ENCODE measurements at places on chromosomes 12 and 14. TPM values are rescaled to one million over a fixed set of nuclear protein-coding genes. Genes with fewer than 3 reads are reported as not detected.

DNA sequence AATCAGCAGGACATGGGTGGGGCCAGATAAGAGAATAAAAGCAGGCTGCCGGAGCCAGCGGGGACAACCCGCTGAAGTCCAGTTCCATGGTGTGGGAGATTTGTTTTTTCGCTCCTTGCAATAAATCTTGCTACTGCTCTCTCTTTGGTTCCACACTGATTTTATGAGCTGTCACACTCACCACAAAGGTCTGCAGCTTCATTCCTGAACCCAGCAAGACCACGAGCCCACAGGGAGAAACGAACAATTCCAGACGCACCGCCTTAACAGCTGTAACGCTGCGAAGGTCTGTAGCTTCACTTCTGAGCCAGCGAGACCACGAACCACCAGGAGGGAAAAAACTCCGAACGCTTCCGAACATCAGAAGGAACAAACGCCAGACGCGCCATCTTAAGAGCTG is 2.8 kb upstream of the CNIH1 start:
- DNase-seq = no peak
- no peak overlapping the region for H3K4me3 ChIP-seq
- no peak overlapping the region for H3K27ac ChIP-seq
- H3K4me1 ChIP-seq = peaks cover 43% of the 10 kb centered on the region
- H3K36me3 ChIP-seq = no peaks in the 10 kb centered on the region

DNA sequence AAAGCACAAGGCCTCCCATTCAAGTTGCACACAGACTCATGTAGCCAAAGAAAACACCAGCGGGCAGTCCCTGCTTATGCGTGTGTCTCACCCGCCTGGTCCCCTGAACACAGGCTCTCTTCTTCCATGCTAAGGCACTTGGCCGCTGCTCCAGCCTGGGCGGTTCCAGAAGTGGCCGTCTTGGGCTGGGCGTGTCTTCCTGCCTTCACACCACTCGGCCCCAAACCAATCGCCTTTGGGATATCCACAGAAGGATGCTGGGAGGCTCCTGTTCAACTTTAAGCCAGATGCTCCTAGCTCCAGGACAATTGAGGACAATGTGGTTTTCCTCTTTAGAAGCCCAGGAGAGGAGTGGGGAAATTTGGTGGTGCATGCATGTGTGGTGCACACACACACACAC is 2.2 kb downstream of the SCARB1 start:
- no peak overlapping the region for H3K4me3 ChIP-seq
- peak; percentile 77 for DNase-seq
- H3K36me3 ChIP-seq = no peaks in the 10 kb centered on the region
- no peak overlapping the region for H3K27ac ChIP-seq

- no peaks in the 10 kb centered on the region for H3K4me1 ChIP-seq
- DNase-seq = no peak
- peaks cover 8% of the 10 kb centered on the region for H3K36me3 ChIP-seq
Measured at GRCh38 chr12:62802984-62803383, 132.0 kb downstream of the PPM1H start.

- no peaks in the 10 kb centered on the region for H3K4me1 ChIP-seq
- DNase-seq = no peak
- no peaks in the 10 kb centered on the region for H3K27me3 ChIP-seq
- H3K4me3 ChIP-seq = no peak overlapping the region
- H3K36me3 ChIP-seq = no peaks in the 10 kb centered on the region
- no peak overlapping the region for H3K27ac ChIP-seq
Measured at GRCh38 chr14:46368275-46368674, 283.3 kb downstream of the RPL10L start.

DNA sequence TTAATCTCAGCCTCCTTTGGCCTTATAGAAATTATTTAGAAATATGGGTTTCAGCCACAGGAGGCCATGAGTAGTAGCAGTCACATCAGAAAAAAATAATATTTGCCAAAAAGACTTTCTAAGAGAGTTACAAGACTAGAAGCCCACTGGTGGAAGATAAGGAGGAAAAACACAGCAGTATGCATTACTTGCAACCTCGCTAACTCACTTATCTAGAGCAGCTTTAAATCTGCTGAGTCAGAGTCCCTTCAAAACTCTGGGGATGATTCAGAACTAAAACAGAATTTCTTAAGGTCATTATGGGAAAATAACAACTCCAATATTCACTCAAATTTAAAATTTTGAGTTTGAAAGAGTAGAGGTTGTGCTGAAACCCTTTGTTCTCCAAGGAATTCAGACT is 6.2 kb downstream of the OR4K17 start:
- no peaks in the 10 kb centered on the region for H3K4me1 ChIP-seq
- H3K27me3 ChIP-seq = no peaks in the 10 kb centered on the region
- H3K36me3 ChIP-seq = no peaks in the 10 kb centered on the region
- no peak overlapping the region for H3K27ac ChIP-seq
- no peak for DNase-seq
- H3K4me3 ChIP-seq = no peak overlapping the region

- H3K4me3 ChIP-seq = no peak overlapping the region
- H3K4me1 ChIP-seq = no peaks in the 10 kb centered on the region
- H3K27ac ChIP-seq = no peak overlapping the region
- no peaks in the 10 kb centered on the region for H3K27me3 ChIP-seq
- no peaks in the 10 kb centered on the region for H3K36me3 ChIP-seq
Measured at GRCh38 chr14:38554026-38554425, 298.1 kb upstream of the CLEC14A start.

DNA sequence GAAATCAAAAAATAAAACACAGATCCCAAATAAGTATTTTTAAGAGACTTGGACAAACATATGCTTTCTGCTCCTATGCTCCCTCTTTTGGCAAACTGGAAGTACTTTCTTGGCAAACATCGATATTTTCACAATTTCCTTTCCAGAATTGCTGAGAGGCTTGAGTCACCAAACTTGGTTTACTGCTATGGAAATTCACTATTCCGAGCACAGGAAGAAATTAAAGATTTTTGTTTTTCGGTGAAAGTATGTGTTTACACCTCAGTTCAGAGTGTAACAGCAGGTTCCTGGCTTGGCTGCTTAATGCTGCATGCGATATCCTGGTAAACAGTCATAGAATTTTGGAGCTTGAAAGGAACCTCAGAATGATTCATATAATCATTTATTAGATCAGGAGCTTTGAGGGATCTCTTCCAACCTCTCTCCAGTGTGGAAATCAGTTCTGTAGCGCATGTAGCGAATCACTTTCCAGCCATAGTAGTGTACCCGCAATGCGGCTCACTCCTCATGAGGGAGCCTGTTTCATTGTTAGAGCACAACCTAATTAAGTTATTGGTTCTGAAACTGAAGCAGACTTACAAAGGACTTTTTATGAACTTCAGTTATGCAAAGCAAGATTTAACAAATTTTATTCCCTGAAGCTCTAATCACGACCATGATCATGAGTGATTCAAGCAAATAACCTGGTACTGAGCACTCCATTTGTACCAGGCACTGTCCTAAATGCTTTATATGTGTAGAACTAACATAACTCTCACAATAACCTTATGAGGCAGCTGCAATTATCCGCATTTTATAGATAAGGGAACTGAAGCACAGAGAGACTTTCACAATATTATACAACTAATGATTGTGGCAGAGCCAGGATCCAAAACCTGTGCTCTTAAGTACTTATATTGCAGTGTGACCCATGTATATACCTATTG is 56.4 kb upstream of the ATP2A2 start:
- no peak for DNase-seq
- H3K27ac ChIP-seq = peak overlapping the region; percentile 20
- no peaks in the 10 kb centered on the region for H3K27me3 ChIP-seq
- H3K36me3 ChIP-seq = peaks cover 6% of the 10 kb centered on the region
- H3K4me3 ChIP-seq = peak overlapping the region; percentile 18
- peaks cover 37% of the 10 kb centered on the region for H3K4me1 ChIP-seq

DNA sequence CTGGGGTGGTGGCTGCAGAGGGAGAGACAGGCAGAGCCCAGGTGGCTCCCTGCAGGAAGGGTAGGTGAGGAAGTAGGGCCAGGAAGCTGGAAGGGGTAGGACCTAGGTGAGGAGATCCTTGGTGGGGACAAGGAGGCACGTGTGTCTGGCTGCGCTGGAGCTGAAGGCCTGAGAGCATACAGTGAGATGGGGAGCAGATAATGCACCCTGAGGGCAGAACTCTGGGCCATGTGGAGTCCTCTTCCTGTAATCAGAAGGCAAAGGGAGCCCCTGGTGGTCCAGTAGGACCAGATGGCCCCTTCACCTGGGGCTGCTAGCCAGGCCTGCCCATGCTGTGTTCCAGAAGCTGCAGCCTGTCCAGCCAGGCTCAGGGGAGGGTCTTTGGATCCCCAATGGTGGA is 15.3 kb upstream of the KRT80 start:
- no peaks in the 10 kb centered on the region for H3K27me3 ChIP-seq
- H3K4me1 ChIP-seq = peaks cover 17% of the 10 kb centered on the region
- peak; percentile 18 for DNase-seq
- no peaks in the 10 kb centered on the region for H3K36me3 ChIP-seq
- no peak overlapping the region for H3K4me3 ChIP-seq

DNA sequence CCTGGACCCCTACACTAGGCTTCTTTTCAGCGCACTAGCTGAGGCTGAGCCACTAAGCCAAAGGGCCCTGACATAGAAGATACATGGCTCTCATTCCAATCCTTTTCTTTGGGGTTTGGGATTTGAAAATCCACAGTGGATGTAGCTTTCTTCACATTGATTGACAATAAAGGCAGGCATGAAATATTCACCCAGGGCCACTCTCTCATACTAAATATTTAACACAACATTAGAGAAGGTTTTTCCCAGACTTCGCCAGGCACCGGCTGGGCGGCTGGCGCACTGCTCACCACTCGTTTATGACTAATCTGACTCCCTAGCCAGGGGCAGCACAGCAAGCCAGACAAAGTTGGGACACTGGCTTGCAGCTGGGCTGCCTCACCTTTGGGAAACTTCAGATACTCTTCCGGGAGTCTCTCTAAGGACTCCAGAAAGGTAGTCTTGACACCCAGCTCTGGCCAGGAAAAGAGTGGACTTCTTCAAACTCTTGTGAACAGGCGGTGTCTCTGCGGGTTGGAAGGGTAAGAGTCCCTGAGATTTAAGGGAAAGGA is 699 bp upstream of the HOXC11 start:
- no peaks in the 10 kb centered on the region for H3K4me1 ChIP-seq
- H3K4me3 ChIP-seq = no peak overlapping the region

Gene AKAP6
- polyA plus RNA-seq = 20.4 TPM

DNA sequence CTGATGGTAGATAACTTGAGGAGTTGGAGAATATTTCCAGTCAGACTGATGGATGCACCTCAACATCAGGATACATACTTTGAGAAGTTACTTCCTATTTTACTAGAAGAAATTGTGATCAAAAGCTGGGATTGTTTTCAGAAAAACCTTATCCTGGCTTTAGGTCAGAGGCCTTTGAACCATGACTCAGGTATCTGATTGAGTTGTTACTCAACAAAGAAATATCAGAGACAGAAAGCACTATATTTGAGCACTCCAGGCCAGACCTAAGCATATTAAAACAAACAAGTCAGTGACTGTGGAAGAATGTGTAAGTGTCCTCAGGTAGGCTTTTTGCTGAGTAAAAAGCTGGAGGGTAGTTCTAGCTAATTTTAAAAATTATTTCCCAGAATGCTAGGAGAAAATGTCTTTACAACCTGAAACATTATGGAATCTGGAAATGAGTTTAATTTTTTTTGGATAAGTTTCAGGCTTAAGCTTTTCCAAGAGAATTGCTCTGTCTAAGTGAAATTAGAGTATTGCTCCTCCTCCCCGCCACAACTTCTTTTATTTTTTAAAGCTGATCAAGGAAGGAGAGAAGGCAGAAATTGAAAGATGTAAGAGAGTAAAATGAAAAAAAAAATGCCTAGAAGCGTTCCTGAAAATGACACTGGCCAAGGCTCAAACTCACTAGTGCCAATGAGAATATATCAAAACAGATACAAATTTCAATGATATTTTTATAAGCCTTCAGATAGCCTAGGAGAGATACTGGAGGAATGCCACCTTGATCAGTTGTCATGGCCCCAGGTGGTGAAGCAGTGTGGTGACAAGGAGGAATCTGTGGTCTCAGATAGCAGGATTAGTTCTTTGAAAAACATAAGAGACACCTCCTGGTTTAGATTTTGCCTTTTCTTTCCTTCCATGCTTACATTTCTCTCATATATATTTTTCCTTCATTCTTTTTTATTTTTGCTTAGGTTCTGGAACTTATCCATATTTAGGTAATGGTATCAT is 790.3 kb downstream of the TMTC2 start:
- no peaks in the 10 kb centered on the region for H3K27me3 ChIP-seq
- H3K4me3 ChIP-seq = no peak overlapping the region
- H3K27ac ChIP-seq = no peak overlapping the region
- DNase-seq = no peak

GRCh38 chr12:92537290-92537960 is 165.4 kb upstream of the PLEKHG7 start:
- no peak overlapping the region for H3K4me3 ChIP-seq
- H3K27me3 ChIP-seq = no peaks in the 10 kb centered on the region
- no peak overlapping the region for H3K27ac ChIP-seq
- H3K4me1 ChIP-seq = peaks cover 11% of the 10 kb centered on the region
- H3K36me3 ChIP-seq = no peaks in the 10 kb centered on the region
- no peak for DNase-seq

Gene LEMD3
- polyA plus RNA-seq = 4.9 TPM

DNA sequence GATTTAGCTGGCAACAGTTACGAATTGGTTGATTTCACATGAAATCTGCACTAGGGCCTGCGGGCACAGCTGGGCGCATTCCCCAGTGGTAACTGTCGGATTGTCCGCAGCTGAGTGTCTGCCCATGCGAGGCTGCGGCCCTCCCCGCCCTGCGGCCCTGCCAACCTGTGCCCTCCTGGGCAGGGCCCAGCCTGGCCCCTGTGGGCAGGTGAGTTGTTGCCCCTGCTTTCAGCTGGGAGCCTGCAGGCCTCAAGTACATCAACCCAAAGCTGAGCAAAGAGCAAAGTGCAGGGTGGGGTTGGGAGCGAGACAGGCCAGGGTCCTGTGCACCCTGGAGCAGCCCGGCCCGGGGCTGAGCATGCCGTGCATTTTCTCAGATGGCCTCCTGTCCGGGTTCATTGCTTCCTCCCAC is 89.1 kb downstream of the ADGRD1 start:
- no peak overlapping the region for H3K27ac ChIP-seq
- H3K27me3 ChIP-seq = no peaks in the 10 kb centered on the region
- H3K4me1 ChIP-seq = peaks cover 3% of the 10 kb centered on the region
- no peak for DNase-seq
- H3K4me3 ChIP-seq = no peak overlapping the region
- H3K36me3 ChIP-seq = no peaks in the 10 kb centered on the region

Gene STON2
- 1.7 TPM for polyA plus RNA-seq

- H3K36me3 ChIP-seq = peaks cover 20% of the 10 kb centered on the region
- no peak overlapping the region for H3K27ac ChIP-seq
- no peak overlapping the region for H3K4me3 ChIP-seq
- H3K4me1 ChIP-seq = peaks cover 24% of the 10 kb centered on the region
- no peaks in the 10 kb centered on the region for H3K27me3 ChIP-seq
- DNase-seq = peak; percentile 20
Measured at GRCh38 chr14:103535891-103536565, 7.0 kb downstream of the TRMT61A start.

DNA sequence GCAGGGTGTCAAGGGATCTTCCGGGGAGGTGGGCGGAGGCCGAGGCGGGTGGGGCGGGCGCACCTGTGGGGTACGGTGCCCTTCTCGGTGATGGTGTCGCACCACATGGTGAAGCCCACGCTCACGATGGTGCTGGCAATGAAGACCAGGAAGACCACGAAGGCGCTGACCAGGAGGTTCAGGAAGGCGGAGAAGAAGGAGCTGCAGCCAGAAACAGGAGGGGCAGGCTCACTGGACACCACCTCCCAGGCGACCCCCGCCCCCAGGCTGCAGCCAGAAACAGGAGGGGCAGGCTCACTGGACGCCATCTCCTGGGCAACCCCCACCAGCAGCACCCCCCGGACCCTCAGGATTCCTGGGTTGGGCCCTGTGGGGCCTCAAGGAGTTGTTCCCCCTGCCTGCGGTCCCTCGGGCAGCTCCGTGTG is 7.6 kb downstream of the TMEM179 start:
- DNase-seq = no peak
- no peaks in the 10 kb centered on the region for H3K36me3 ChIP-seq
- H3K4me1 ChIP-seq = no peaks in the 10 kb centered on the region
- H3K4me3 ChIP-seq = no peak overlapping the region
- H3K27ac ChIP-seq = no peak overlapping the region
